ENCODE measurements at places on chromosomes 12 and 14. TPM values are rescaled to one million over a fixed set of nuclear protein-coding genes. Genes with fewer than 3 reads are reported as not detected.

Gene RNASE7
- not detected for total RNA-seq

Gene ALX1
- not detected for total RNA-seq

GRCh38 chr12:76571256-76571655, 11.7 kb upstream of the OSBPL8 start:
- no peak overlapping the region for H3K4me3 ChIP-seq
- no peaks in the 10 kb centered on the region for H3K27me3 ChIP-seq
- H3K4me1 ChIP-seq: no peaks in the 10 kb centered on the region
- H3K27ac ChIP-seq: no peak overlapping the region

- no peak overlapping the region for H3K27ac ChIP-seq
- no peaks in the 10 kb centered on the region for H3K36me3 ChIP-seq
- H3K4me1 ChIP-seq: peaks cover 6% of the 10 kb centered on the region
- no peak for DNase-seq
- H3K27me3 ChIP-seq: no peaks in the 10 kb centered on the region
Observed at GRCh38 chr14:76984297-76984696, 44.2 kb downstream of the IRF2BPL start.

DNA sequence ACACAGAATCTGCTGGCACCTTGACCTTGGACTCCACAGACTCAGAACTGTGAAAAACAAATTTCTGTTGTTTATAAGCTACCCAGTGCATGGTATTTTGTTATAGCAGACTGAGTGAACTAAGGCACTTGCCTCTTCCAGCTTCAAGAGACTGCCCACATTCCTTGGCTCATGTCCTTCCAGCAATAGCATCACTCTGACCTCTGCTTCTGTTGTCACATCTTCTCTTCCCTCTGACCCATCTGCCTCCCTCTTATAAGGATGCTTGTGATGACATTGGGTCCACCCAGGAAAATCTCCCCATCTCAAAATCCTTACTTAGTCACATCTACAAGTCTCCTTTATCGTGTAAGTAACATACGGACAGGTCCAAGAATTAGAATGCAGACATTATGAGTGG, 200.4 kb downstream of the PIK3C2G start:
- H3K27ac ChIP-seq: peak overlapping the region; percentile 6
- H3K36me3 ChIP-seq: no peaks in the 10 kb centered on the region
- peak; percentile 14 for DNase-seq
- peaks cover 15% of the 10 kb centered on the region for H3K4me1 ChIP-seq
- H3K4me3 ChIP-seq: no peak overlapping the region
- no peaks in the 10 kb centered on the region for H3K27me3 ChIP-seq

All from stomach (tissue), 19 donors.